ENCODE measurements at places on chromosomes 5 and 9. TPM values are rescaled to one million over a fixed set of nuclear protein-coding genes. Genes with fewer than 3 reads are reported as not detected.

- no peaks in the 10 kb centered on the region for H3K4me1 ChIP-seq
- no peaks in the 10 kb centered on the region for H3K36me3 ChIP-seq
- H3K4me3 ChIP-seq: no peak overlapping the region
- H3K27ac ChIP-seq: no peak overlapping the region
- no peaks in the 10 kb centered on the region for H3K27me3 ChIP-seq
Measured at GRCh38 chr5:56429110-56429561, 196.0 kb upstream of the ANKRD55 start.

Gene NPDC1
- 25.2 TPM for total RNA-seq

GRCh38 chr9:114467226-114467750 is 38.0 kb downstream of the WHRN start:
- DNase-seq: no peak
- no peaks in the 10 kb centered on the region for H3K27me3 ChIP-seq
- no peaks in the 10 kb centered on the region for H3K36me3 ChIP-seq
- H3K4me1 ChIP-seq: no peaks in the 10 kb centered on the region
- H3K4me3 ChIP-seq: no peak overlapping the region

Gene GHR
- total RNA-seq: 1.8 TPM

GRCh38 chr5:35138232-35138631 is 90.5 kb upstream of the AGXT2 start:
- H3K27me3 ChIP-seq: no peaks in the 10 kb centered on the region
- H3K4me3 ChIP-seq: no peak overlapping the region
- H3K4me1 ChIP-seq: no peaks in the 10 kb centered on the region
- no peaks in the 10 kb centered on the region for H3K36me3 ChIP-seq
- no peak for DNase-seq

- no peaks in the 10 kb centered on the region for H3K36me3 ChIP-seq
- no peak overlapping the region for H3K4me3 ChIP-seq
- H3K27ac ChIP-seq: no peak overlapping the region
- H3K27me3 ChIP-seq: no peaks in the 10 kb centered on the region
Measured at GRCh38 chr5:89729623-89730301, 679.8 kb downstream of the CETN3 start.

DNA sequence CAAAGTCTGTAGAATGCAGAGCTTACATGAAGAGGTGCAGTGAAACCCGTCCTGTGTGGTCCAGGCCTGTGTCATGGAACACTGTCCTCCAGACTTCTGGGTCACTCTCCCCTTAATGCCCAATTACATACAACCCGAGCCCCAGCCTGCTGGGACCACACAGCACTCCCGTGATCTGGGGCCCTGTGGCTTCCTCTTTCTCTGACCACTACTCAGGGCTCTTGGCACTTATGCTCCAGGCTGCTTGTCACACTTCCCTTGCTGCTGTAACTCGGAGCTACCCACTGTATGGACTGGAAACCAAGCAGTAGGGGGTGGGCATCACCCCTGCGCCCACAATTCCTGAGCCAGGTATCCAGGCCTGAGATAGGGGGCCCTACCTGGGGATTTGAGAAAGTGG is 10.3 kb upstream of the IL3 start:
- peak; percentile 8 for DNase-seq
- H3K4me1 ChIP-seq: no peaks in the 10 kb centered on the region
- no peaks in the 10 kb centered on the region for H3K27me3 ChIP-seq
- H3K27ac ChIP-seq: no peak overlapping the region
- no peaks in the 10 kb centered on the region for H3K36me3 ChIP-seq

DNA sequence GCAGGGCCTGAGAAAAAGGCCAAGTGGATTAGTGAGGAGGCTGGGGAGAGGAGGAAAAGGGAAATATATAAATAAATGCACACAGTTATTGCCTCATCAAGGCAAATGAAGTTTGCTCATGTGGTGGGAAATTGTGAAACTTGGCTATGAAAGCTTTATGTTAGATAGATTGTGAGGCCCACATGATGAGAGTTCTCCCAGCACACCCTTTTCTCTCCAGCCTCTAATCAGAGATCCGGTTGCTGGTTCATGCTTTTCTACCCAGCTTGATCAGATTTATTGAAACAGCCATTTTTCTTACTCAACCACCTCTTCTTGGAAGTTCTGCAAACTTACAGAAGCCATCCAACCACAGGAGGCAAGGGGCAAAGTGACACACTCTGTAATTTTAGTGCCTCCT is 125.8 kb upstream of the KLF4 start:
- no peaks in the 10 kb centered on the region for H3K36me3 ChIP-seq
- no peak overlapping the region for H3K27ac ChIP-seq
- H3K4me3 ChIP-seq: no peak overlapping the region
- no peak for DNase-seq
- no peaks in the 10 kb centered on the region for H3K27me3 ChIP-seq

GRCh38 chr9:130901498-130902203 is 5.0 kb upstream of the QRFP start:
- peaks cover 2% of the 10 kb centered on the region for H3K27me3 ChIP-seq
- no peak overlapping the region for H3K4me3 ChIP-seq
- no peaks in the 10 kb centered on the region for H3K36me3 ChIP-seq
- H3K4me1 ChIP-seq: no peaks in the 10 kb centered on the region
- H3K27ac ChIP-seq: no peak overlapping the region
- no peak for DNase-seq

Gene TMEM232
- total RNA-seq: 7.1 TPM

Gene FOXD4
- not detected for total RNA-seq

DNA sequence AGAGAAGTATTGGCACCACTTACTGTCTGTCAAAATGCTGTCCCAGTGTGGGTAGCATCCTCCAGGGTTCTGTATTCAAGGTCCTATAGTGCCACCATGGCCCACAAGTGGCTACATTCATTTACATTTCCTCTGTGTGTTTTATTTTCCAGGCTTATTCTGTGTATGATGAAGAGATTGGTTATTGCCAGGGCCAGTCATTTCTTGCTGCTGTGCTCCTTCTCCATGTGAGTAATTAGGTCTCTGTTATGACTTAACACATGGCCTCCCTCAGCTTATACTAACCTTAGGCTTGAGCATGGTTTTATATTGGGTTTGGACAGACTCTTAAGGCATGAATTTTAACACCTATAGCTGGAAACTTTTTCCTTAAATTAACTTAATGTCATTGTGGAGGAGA is 36.7 kb downstream of the GPR21 start:
- no peaks in the 10 kb centered on the region for H3K36me3 ChIP-seq
- no peak for DNase-seq
- no peaks in the 10 kb centered on the region for H3K27me3 ChIP-seq

DNA sequence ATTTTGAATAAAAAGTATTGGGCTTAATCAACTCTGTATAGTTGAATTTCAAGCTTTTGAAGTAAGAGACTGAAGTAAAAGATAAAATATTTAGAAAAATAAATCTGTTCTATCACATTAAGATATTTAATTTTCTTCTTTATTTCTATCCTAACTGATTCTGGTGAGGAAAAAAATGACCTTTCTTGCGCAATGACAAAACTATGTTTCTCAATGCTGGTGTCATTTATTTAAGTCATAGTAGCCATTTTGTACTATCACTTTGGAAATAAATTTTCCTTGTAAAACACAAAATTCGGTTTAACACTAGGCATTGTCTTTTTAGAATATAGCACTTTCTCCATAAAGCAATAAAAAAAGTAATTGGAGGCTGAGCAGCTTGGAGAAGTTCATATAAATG is 728.0 kb downstream of the CDH9 start:
- no peak overlapping the region for H3K4me3 ChIP-seq
- no peak overlapping the region for H3K27ac ChIP-seq
- no peaks in the 10 kb centered on the region for H3K4me1 ChIP-seq
- DNase-seq: no peak
- H3K27me3 ChIP-seq: no peaks in the 10 kb centered on the region

- no peaks in the 10 kb centered on the region for H3K36me3 ChIP-seq
- DNase-seq: no peak
- H3K27ac ChIP-seq: no peak overlapping the region
- no peak overlapping the region for H3K4me3 ChIP-seq
- no peaks in the 10 kb centered on the region for H3K27me3 ChIP-seq
- no peaks in the 10 kb centered on the region for H3K4me1 ChIP-seq
Measured at GRCh38 chr9:2785060-2785950, 58.6 kb downstream of the PUM3 start.

- no peak overlapping the region for H3K27ac ChIP-seq
- H3K4me1 ChIP-seq: no peaks in the 10 kb centered on the region
- DNase-seq: no peak
- no peaks in the 10 kb centered on the region for H3K36me3 ChIP-seq
- no peak overlapping the region for H3K4me3 ChIP-seq
Measured at GRCh38 chr5:139816566-139816965, 21.0 kb downstream of the PSD2 start.

DNA sequence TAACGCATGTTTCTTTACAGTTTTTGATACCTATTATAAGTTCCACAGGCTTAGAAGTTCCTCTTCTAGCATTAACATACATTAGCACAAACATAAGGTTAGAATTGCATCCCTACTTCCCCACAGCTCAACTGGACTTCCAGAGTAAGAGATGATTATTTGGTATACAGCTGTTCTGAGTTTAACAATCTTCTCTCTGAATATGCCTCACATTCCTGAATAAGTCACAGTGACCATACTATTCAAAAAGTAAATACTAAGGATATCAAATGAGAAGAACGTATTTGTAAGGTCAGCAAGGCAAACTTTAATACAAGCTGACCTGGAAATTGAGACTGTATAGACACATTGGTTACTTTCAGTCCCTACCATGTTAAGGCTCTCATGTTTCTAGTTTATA is 21.3 kb downstream of the NR6A1 start:
- no peak overlapping the region for H3K4me3 ChIP-seq
- no peaks in the 10 kb centered on the region for H3K27me3 ChIP-seq
- DNase-seq: no peak

Gene IQGAP2
- 9.7 TPM for total RNA-seq

DNA sequence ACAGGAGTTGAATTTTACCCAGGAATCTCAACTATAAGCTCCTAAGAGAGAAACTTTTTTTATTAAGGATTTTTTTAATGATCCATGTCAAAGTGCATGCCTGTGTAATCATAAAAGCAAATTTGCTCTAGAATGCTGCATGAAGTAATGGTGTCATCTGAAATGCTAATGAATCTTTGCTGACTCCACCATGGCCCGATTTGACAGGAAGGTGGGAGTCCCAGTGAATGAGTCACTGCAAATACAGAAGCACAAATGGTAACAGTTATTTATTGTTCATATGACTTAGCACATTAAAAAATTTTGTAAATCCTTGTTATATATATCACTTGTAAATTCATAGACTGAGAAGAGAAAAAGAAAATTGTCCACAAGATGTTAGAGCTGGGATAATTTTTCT is 341.3 kb downstream of the RASEF start:
- no peak overlapping the region for H3K4me3 ChIP-seq
- H3K27me3 ChIP-seq: no peaks in the 10 kb centered on the region
- no peak overlapping the region for H3K27ac ChIP-seq
- H3K4me1 ChIP-seq: no peaks in the 10 kb centered on the region
- DNase-seq: no peak
- H3K36me3 ChIP-seq: no peaks in the 10 kb centered on the region

Gene PCDHB11
- total RNA-seq: 6.1 TPM

- H3K4me1 ChIP-seq: no peaks in the 10 kb centered on the region
- H3K4me3 ChIP-seq: no peak overlapping the region
- no peaks in the 10 kb centered on the region for H3K27me3 ChIP-seq
Measured at GRCh38 chr5:43837996-43838395, 235.0 kb downstream of the NNT start.

Gene IFNA2
- not detected for total RNA-seq

DNA sequence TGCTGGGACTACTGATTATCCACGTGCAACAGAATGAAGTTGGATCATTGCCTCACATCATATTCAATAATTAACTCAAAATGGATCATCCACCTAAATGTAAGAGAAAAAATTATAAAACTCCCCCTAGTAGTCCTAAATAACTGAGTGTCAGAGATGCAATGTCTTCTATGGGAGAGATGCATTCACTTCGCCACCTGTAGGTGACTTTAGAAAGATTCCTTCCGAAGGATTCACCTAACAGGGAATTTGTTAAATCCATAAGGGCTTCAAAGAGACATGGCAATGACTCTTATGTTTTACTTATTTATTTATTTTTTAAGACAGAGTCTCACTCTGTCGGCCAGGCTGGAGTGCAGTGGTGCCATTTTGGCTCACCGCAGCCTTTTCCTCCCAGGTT is 526.0 kb downstream of the MTRR start:
- H3K36me3 ChIP-seq: no peaks in the 10 kb centered on the region
- DNase-seq: no peak
- H3K4me3 ChIP-seq: no peak overlapping the region
- no peaks in the 10 kb centered on the region for H3K4me1 ChIP-seq
- no peaks in the 10 kb centered on the region for H3K27me3 ChIP-seq
- no peak overlapping the region for H3K27ac ChIP-seq

Gene OLFML2A
- 21.3 TPM for total RNA-seq

Gene FGFR4
- total RNA-seq: 2.1 TPM

GRCh38 chr5:15472116-15472515 is 27.9 kb upstream of the FBXL7 start:
- no peaks in the 10 kb centered on the region for H3K36me3 ChIP-seq
- H3K27ac ChIP-seq: no peak overlapping the region
- H3K27me3 ChIP-seq: no peaks in the 10 kb centered on the region
- DNase-seq: no peak
- no peaks in the 10 kb centered on the region for H3K4me1 ChIP-seq

GRCh38 chr5:78763659-78764189 is 115.2 kb upstream of the LHFPL2 start:
- H3K4me3 ChIP-seq: no peak overlapping the region
- no peak for DNase-seq
- H3K27ac ChIP-seq: no peak overlapping the region
- no peaks in the 10 kb centered on the region for H3K27me3 ChIP-seq
- no peaks in the 10 kb centered on the region for H3K4me1 ChIP-seq

Gene C5orf52
- not detected for total RNA-seq

Gene BTNL3
- total RNA-seq: not detected

Gene NIPAL4
- not detected for total RNA-seq

DNA sequence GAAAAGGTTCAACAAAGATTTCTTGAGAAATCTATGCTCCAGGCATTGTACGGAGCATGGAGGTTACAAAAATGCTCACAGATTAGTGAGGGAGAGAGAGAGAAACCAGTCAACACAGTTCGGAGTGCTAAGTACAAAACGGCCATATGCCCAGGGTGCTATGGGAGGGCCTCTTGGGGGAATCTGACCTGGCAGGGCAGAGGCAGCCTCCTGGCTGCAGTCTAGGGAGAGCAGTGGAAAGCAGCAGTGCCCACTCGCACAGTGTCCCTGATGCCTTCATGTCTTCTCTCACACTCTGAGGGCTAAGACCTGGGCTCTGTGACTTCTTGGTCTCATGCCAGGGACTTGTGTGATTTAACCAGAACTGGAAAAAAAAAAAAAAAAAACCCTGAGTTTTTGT is 29.8 kb upstream of the SMC5 start:
- no peaks in the 10 kb centered on the region for H3K4me1 ChIP-seq
- H3K27me3 ChIP-seq: no peaks in the 10 kb centered on the region
- H3K4me3 ChIP-seq: no peak overlapping the region
- peak overlapping the region; percentile 44 for H3K27ac ChIP-seq
- H3K36me3 ChIP-seq: no peaks in the 10 kb centered on the region

GRCh38 chr5:172008689-172009141 is 2.3 kb upstream of the FBXW11 start:
- no peaks in the 10 kb centered on the region for H3K4me1 ChIP-seq
- no peak overlapping the region for H3K4me3 ChIP-seq
- DNase-seq: no peak
- H3K27ac ChIP-seq: no peak overlapping the region
- no peaks in the 10 kb centered on the region for H3K36me3 ChIP-seq
- H3K27me3 ChIP-seq: no peaks in the 10 kb centered on the region

Gene PCDHB16
- total RNA-seq: 4.4 TPM

Gene SLC6A18
- total RNA-seq: not detected

GRCh38 chr9:132670457-132671391 is at the start of gene GTF3C4:
Gene GTF3C4, plus strand, starts transcription at chr9:132670464. Its CDS starts 135 bp downstream, at chr9:132670599.
- no peaks in the 10 kb centered on the region for H3K27me3 ChIP-seq
- DNase-seq: peak; percentile 17
- peaks cover 7% of the 10 kb centered on the region for H3K4me1 ChIP-seq
- H3K36me3 ChIP-seq: no peaks in the 10 kb centered on the region

Gene TAF1L
- under 0.01 TPM for total RNA-seq

Gene EEIG1
- total RNA-seq: 14.3 TPM
